ENCODE measurements at places on chromosomes 12 and 14. TPM values are rescaled to one million over a fixed set of nuclear protein-coding genes. Genes with fewer than 3 reads are reported as not detected.

DNA sequence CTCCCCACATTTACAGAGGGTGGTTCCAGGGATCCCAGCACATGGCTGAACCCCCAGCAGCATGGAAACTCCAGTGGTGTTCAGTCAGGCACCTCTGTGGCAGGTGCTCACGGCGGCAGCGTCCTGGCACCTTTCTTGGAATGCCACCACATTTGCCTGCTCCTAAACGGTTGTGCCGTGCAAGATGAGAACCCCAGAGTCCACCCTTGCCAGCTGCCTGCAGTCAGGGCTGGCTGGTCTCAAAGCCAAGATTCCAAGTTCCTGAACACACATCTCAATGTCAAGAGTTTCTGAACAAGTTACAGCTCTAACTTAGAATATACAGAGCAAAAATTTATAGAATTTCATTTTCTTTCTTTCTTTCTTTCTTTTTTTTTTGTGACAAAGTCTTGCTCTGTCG is 38.7 kb downstream of the DDX51 start:
- DNase-seq, result no peak
- H3K36me3 ChIP-seq, result peaks cover 11% of the 10 kb centered on the region
- H3K4me3 ChIP-seq, result no peak overlapping the region
- H3K27ac ChIP-seq, result no peak overlapping the region

GRCh38 chr12:48131517-48131916 is 12.4 kb downstream of the PFKM start:
- no peaks in the 10 kb centered on the region for H3K27me3 ChIP-seq
- H3K27ac ChIP-seq, result peak overlapping the region; percentile 64
- H3K4me1 ChIP-seq, result peaks cover 8% of the 10 kb centered on the region
- no peak overlapping the region for H3K4me3 ChIP-seq
- DNase-seq, result no peak

GRCh38 chr14:55102141-55102621 is 26.9 kb upstream of the LGALS3 start:
- DNase-seq, result peak; percentile 75
- H3K27me3 ChIP-seq, result no peaks in the 10 kb centered on the region
- no peaks in the 10 kb centered on the region for H3K36me3 ChIP-seq
- peak overlapping the region; percentile 90 for H3K27ac ChIP-seq

DNA sequence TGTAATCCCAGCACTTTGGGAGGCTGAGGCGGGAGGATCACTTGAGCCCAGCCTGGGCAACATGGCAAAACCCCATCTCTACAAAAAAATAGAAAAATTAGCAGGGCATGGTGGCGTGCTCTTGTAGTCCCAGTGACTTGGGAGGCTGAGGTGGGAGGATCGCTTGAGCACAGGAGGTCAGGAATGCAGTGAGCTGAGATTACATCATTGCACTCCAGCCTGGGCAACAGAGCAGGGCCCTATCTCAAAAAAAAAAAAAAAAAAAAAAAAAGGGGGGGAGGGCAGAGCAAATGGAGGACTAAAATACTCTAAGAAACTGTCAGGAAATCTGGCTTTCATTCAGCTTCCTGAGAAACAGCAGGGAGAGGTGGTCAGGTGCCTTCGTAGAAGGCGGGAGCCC is 31.7 kb upstream of the TSPAN9 start:
- peaks cover 8% of the 10 kb centered on the region for H3K36me3 ChIP-seq
- no peaks in the 10 kb centered on the region for H3K27me3 ChIP-seq
- DNase-seq, result no peak

DNA sequence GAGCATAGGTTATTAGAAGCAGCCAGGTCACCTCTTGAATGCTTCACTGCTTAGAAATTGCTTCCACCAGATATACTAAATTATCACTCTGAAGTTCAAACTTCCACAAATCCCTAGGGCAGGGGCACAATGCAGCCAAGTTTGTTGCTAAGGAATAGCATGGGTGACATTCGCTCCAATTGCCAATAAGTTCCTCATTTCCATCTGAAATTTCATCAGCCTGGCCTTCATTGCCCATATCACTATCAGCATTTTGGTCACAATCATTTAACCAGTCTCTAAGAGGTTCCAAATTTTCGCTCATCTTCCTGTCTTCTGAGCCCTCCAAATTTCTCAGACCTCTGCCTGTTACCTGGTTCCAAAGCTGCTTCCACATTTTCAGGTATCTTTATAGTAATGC is 356.1 kb downstream of the DAD1 start:
- no peak overlapping the region for H3K4me3 ChIP-seq
- H3K36me3 ChIP-seq, result no peaks in the 10 kb centered on the region
- no peak for DNase-seq
- no peak overlapping the region for H3K27ac ChIP-seq
- no peaks in the 10 kb centered on the region for H3K27me3 ChIP-seq
- no peaks in the 10 kb centered on the region for H3K4me1 ChIP-seq

DNA sequence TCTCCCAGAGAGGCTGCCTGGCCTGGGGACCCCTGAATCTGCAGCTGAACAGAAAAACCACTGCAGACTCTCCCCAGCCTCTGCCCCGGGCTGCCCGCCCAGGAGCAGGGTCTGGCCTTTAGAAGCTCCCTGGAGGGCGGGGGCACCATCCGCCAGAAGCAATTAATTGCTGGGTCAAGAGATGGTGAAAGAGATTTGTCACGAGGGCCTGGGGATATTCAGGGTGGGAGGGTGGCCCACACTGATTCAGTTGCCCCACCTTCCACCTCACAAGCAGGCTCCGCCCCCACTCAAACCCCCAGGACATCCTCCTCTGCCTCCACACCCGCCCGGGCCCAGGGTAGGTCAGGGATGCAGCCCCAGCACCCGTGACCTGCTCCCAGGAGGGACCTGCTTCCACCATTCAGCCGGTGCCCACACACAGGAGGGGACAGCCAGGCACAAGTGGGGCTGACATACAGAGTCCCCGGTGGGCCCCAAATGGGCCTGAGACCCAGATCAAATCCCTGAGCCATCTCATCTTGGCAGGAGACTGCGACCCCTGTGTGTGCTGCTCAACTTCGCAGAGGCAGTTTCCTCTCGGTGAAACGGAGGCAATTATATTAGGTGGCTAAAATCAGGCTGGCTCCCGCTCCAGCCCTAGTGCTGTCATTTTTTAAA is 23.0 kb downstream of the NCOR2 start:
- no peaks in the 10 kb centered on the region for H3K36me3 ChIP-seq
- H3K27ac ChIP-seq, result no peak overlapping the region
- H3K4me1 ChIP-seq, result peaks cover 57% of the 10 kb centered on the region
- no peak overlapping the region for H3K4me3 ChIP-seq

DNA sequence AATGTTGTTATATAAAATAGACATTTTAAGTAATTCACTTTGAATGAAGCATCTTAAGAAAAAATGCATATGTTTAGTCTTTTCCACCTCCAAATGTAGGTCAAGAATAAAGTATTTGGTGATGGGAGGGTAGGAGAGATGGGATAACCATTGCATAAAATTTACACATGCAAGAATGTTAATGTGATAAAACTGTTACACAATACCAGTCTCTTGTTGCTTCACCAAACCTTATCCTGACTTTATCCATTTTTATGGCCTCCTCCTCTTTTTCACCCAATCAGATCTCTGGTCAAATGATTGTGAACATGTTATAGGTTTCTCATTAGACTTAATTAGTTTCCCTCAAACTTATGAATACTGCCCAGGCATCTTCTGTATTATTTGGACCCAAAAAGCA is 994.5 kb upstream of the FLRT2 start:
- H3K36me3 ChIP-seq, result no peaks in the 10 kb centered on the region
- no peak for DNase-seq
- H3K27ac ChIP-seq, result no peak overlapping the region
- H3K4me1 ChIP-seq, result no peaks in the 10 kb centered on the region

GRCh38 chr12:96501908-96502307 is 12.5 kb downstream of the CFAP54 start:
- DNase-seq, result no peak
- H3K4me3 ChIP-seq, result no peak overlapping the region
- H3K36me3 ChIP-seq, result no peaks in the 10 kb centered on the region

- no peak for DNase-seq
- no peaks in the 10 kb centered on the region for H3K27me3 ChIP-seq
- peaks cover 100% of the 10 kb centered on the region for H3K4me1 ChIP-seq
- no peak overlapping the region for H3K27ac ChIP-seq
- H3K4me3 ChIP-seq, result no peak overlapping the region
- H3K36me3 ChIP-seq, result no peaks in the 10 kb centered on the region
These were observed 18.9 kb downstream of the NID2 start for GRCh38 chr14:52049721-52050588.

DNA sequence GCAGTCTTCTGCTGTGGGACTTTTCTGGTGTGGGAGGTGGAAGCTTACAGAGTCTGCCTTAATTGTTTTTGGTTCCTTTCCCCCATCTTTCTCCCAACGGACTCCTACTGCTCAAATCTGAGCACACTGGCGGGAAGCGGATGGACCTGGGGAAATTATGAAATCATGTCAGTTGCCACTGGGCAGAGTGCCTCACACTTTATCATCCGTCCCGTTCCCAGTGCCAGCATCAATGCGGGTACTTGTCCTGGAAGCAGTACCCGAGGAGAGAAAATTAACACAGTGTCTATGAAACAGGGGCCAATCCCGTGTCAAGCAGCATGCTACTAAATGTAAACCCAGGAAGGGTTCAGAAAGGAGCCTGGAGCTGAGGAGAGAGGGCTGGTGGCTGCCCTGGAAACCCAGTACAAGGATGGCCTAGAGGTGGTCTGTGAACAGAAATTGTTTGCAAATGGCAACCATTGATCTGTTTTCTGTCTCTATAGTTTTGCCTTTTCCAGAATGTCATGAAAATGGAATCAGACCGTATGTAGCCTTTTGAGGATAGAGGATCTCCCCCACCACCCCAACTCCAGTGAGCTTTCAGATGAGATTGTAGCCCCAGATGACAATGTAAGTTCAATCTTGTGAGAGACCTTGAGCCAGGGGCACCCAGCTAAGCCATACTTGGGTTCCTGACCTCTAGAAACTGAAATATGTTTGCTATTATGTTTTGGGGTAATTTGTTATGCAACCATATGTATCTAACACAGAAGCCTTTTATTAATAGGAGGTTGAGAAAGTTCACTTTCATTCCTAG is 908 bp upstream of the CDKL1 start:
- peaks cover 10% of the 10 kb centered on the region for H3K4me1 ChIP-seq
- peak overlapping the region; percentile 77 for H3K4me3 ChIP-seq
- no peaks in the 10 kb centered on the region for H3K27me3 ChIP-seq
- no peak overlapping the region for H3K27ac ChIP-seq
- no peaks in the 10 kb centered on the region for H3K36me3 ChIP-seq

GRCh38 chr12:25690996-25691864 is 138.1 kb upstream of the LMNTD1 start:
- no peaks in the 10 kb centered on the region for H3K27me3 ChIP-seq
- H3K4me3 ChIP-seq, result no peak overlapping the region
- H3K36me3 ChIP-seq, result no peaks in the 10 kb centered on the region
- DNase-seq, result no peak
- H3K4me1 ChIP-seq, result no peaks in the 10 kb centered on the region

DNA sequence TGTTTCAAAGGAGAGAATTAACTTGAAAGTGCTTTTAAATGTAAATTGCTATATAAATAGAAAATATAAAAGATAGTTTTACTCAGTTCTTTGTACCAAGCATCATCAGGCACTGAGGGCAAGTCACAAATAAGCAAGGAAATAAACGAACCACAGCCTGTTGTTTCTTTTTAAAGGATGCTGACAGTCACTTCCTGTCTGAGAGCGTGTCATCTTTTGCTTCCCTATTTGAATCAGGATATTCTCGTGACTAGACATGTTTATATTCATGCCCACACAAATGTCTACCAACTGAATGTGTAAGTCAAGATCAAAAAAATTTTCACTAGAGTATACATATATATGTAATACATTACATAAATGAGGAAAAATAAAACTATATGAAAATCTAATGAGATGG is 31.4 kb upstream of the SLC2A13 start:
- H3K36me3 ChIP-seq, result no peaks in the 10 kb centered on the region
- peaks cover 12% of the 10 kb centered on the region for H3K4me1 ChIP-seq
- H3K27ac ChIP-seq, result no peak overlapping the region
- no peak for DNase-seq
- no peak overlapping the region for H3K4me3 ChIP-seq

DNA sequence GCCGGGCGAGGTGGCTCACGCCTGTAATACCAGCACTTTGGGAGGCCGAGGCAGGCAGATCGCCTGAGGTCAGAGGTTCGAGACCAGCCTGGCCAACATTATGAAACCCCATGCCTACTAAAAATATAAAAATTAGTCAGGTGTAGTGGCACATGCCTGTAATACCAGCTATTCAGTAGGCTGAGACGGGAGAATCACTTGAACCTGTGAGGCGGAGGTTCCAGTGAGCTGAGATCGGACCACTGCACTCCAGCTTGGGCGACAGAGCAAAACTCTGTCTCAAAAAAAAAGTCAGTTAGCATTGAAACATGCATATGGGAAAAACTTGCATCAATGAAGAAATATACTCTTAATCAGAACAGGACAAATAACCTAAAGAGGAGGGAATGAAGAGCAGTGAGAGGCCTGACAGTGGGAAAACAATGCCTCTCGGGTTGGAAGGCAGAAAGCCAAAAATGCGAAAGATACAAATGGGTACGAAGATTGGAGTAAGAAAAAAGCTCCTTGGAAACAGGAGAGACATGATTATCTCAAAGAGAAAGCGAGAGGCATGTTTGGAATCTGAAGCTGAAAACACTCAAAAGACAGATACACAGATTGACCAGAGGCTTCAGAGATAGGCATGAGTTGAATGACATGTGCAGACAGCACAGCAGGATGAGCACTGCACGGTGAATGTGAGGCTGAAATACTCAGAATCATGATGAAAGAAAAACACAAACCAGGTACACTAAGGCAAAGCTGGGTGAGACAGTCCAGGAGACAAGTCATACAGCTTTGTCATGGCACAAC is 30.6 kb downstream of the RESF1 start:
- H3K4me1 ChIP-seq, result no peaks in the 10 kb centered on the region
- no peaks in the 10 kb centered on the region for H3K36me3 ChIP-seq
- no peaks in the 10 kb centered on the region for H3K27me3 ChIP-seq
- H3K27ac ChIP-seq, result no peak overlapping the region

DNA sequence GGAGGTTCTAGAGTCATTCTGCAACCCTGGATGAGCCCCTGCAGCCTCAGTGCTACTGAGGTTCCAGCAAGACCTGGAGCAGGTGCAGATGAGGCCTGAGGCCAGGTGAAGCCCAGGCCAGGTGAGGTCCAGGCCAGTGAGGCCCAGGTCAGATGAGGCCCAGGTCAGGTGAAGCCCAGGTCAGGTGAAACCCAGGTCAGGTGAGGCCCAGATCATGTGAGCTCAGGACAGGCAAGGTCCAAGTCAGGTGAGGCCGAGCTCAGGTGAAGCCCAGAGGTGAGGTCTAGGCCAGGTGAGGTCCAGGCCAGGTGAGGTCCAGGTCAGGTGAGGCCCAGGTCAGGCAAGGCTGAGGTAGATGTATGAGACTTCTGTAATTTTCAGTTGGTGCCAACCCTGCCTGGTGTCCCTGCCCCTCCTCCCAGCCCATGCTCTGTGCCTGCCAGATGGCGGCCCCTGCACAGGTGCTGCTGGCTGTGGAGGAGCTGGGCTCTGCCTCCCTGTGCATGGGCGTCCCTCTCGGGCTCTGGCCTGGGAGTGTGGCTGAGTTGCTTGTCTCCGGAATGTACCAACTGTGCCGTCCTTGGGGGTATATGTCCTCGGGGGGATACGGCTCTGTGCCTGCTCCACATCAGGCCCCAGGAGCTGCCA is 388.5 kb downstream of the TMEM121 start:
- no peak overlapping the region for H3K4me3 ChIP-seq
- H3K36me3 ChIP-seq, result no peaks in the 10 kb centered on the region
- H3K27me3 ChIP-seq, result no peaks in the 10 kb centered on the region
- H3K4me1 ChIP-seq, result no peaks in the 10 kb centered on the region

The EXOC3L4 gene
- 0.16 TPM for total RNA-seq

The SMARCD1 gene
- 19.4 TPM for total RNA-seq

The JPH4 gene
- 0.38 TPM for total RNA-seq

The TTC7B gene
- 59.1 TPM for total RNA-seq

The GRIP1 gene
- 1.7 TPM for total RNA-seq
